ENCODE measurements at places on chromosomes 16 and 17.

DNA sequence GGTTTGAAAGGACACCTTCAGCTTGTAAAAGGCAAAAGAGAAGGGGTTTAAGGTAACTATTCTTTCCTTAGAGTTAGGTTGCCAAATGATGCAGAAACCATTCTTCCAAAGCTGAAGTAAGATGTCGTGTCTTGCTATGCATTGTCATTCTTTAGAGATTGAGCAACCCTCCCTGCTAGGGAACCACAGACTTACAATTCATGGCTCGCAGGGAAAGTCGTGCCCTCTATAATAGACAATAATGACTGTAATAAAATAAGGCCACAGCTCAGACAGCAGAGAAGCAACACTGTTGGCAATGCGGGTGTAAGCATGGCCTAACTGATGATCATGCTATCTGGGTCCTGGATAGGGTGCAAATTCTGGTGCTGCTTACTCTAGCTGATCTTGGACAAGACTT is 129.6 kb upstream of the CDH13 start:
- no peak for DNase-seq

DNA sequence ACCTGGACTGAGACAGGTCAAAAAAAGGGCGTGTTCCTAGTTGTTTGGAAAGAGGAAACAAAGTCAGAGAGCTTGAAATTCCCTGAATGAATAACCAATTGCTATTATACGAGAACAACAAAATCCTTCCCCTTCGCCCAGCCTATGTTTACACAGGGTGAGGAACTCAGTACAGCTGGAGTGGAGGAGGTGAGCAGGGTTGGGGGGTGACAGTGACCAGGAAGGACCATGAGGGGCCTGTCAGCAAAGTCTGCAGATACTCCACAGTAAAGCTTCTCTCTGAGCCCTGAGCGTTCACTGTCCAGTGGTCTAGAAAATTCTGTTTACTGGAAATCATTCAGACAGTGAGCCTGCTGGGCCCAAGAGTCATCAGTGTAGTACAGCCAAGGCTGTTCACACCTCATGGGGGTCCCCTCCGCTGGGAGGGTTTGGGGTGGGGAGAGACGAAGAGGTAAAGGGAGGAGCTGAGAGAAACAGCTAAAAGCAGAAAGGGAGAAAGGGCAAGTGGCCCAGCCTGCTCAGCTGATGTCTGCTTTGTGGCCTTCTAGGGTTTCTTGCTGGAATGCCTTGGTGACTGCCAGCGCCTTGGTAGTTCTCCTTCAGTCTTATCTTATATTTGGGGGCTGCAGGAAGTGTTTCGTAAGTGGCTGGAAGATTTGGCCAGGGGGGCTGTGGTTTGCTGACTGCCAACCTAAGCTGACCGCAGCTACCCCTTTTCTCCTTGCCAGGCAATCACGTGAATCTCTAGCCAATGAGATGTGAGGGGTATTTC is 5.7 kb downstream of the DUSP3 start:
- no peak for DNase-seq

DNA sequence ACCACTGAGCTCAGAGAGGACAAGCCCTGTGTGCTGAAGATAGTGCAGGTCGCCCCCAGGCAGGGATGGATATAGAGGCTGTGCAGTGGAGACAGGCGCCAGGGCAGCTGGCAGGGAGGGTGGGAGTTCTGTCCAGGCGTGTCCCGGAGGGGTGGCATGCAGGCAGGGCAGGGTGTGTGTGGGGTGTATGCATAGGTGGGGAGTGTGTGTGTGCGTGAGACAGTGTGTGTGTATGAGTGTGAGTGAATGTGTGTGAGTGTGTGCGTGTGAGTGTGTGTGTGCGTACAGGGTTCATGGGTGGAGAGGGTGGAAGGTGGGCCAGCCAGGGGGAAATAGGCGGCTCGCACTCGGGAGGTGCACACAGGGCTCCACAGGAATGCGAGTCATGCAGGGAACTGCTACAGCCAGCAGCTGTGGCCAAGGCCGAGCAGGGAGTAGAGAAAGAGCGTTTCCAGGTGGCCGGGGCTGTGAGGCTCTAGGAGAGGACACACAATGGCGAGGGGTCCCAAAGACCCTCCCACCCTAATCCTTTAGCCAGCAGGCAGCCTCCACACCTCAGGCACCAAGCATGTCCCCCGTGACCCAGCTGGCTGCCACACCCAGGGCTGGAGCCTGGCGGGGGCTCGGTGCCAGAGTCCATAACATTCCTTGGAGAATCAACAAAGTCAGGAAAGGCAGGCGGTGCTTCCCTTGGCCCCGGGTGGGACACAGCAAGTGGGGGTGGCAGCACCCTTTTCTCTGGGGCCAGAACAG is 4.6 kb downstream of the PLCD3 start:
- DNase-seq: no peak

DNA sequence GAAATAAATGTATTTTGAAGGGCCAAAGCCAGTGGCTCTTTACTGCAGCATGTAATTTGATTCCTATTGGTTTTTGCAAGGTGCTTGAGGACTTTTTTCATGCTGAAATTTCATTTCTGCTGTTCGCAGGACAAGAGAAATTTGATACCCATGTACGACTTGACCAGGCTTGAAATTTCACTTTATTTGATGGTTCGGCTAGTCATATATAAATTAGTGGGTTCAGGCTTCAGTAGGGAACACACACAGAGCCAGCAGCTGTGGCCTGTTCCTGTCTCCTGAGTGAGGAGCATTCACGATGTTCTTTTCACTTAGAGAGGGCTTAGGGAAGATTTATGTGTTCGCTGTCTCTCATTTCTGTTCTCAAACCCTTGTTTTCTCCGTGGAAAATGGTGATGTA is 258.4 kb upstream of the CACNG5 start:
- no peak for DNase-seq

GRCh38 chr17:21165922-21166594 is 39.3 kb downstream of the DHRS7B start:
- DNase-seq: no peak

DNA sequence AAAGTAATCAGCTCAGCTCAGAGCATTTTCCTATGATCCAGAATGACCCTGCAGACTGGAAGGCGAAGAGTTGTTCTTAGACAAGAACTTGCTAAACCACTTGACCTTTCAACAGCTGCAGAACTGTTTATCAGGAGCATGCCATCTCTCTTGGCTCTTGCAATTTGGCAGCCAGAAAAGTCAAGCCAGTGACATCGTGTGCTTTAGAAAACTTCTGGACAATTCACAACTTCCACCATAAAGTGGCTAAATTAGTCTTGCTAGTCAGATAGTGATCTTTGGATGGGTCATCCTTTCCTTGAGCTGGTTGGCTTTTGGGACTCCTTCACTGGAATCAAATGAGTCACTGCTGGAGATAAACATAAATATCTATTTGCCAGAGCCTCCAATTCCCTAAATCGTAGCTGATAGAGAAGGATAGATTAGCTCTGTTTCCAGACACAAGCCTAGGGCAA is 146.5 kb downstream of the MAP2K6 start:
- no peak for DNase-seq

DNA sequence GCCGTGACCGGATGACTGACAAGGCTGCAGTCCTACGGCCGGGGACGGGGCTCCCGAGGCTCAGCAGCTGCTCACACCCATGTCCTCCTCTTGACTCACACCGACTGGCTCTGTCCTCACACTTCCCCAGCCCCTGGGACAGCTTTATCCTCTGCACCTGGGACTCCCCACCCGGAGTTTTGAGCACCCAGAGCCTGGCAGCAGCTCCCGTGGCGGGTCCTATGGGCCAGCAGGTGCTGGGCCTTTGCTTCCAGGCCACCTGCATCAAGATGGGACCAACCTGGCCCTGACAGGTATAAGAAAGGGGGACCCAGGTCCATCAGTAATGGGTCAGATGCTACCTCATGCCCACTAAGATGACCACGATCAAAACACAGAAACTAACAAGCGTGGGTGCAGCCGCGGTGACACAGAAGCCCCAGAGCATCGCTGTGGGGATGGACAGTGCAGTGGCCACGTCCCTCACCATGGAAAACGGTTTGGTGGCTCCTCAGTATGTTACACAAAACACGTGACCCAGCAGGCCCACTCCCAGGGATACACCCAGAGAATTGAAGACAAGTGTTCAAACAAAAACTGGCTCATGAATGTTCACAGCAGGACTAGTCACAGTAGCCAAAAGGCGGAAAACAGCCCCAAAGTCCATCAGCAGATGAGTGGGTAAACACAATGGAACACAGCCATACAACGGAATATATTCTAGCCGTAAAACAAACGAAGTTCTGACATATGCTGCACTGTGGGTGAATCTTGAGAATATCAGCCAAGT is 3.3 kb upstream of the NOTUM start:
- DNase-seq: no peak

- DNase-seq: no peak
These were observed 6.5 kb upstream of the RAP1GAP2 start for GRCh38 chr17:2789700-2790099.

DNA sequence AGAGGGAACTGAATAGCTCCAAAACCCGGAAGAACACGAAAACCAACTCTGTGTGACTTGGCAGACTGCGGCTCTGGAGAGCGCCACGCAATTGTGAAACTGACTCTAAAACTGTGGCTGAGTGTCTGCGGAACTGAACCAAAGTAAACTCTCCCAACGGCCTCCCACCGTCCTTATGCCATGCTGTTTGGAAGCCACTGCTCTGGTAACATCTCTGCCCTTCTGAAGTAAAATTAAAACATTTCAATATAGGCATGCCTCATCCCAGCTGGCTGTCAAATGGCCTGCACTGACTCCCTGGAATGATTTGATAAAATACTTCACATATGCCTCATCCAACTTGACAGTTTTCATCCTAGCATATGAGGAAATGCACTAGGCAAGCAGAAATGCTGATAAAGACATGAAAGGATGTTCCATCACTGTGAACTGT is 70.2 kb downstream of the PARN start:
- no peak for DNase-seq

DNA sequence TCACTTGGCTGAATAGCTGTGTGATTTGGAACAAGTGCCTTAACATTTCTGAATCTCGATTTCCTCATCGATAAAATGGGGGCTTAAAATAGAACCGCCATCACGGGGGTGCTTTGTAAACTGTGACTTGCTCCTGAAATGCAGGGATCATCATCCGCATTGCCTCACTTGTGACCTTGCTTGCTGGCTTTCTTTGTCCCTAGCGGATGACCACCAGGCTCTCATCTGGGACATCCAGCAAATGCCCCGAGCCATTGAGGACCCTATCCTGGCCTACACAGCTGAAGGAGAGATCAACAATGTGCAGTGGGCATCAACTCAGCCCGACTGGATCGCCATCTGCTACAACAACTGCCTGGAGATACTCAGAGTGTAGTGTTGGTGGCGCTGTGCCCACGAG is 11.9 kb upstream of the TACO1 start:
- DNase-seq: no peak

GRCh38 chr16:65509172-65509571 is 387.3 kb upstream of the CDH11 start:
- no peak for DNase-seq

DNA sequence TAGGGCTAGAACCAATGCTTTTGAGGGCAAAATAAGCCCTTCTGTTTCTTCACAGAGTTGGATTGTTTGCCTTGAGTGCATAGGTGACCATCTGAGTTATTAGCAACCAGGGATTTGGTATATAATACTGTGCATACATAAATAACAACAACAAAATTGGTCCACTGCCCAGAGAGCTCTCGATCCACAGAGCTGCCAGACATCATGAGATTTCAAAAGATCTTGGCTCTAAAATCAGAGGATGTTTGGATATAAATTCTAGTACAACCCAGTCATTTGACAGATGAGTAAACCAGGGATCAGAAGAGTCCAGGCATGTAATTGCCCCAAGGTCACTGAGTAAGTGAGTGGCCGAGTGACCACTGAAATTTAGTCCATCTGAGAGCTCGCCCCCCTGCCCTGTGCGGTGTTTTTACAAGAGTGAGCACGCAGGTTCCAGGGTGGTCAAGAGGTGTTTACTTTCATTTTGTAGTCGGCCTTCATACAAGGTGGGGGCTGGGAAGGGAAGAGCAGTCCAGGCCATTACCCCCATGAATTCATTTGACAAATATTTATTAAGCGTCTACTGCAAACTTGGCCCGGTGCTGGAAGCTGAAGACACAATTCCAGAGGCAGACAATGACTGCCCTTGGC is 1.8 kb upstream of the MT2A start:
- no peak for DNase-seq

GRCh38 chr16:66266436-66267291 is 99.8 kb upstream of the CDH5 start:
- DNase-seq: no peak

DNA sequence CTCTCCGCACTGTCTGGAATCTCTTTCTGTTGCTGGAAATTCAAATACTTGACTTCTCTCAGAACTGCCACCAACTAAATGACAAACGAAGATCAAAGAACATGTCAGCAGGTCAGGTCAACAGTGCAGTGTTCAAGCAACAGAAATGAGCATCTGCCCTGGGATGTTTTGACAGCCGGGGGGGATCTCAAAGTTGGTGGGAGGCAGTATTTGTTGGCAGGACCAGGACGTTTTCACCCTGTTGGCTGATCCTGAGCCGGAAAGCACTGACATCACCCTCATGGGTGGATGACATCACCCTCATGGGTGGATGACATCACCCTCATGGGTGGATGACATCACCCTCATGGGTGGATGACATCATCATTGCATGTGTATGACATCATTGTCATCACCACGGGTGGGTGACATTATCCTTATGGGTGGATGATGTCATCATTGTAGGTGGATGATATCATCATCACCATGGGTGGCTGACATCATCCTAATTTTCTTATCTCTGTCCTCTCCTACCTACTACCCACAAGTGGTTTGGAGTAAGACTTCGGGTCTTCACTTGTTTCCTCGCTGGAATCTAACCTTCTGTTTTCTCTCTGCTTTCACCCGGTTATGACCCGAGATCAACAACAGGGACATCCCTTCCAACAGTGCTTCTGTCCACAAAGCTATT is 18.9 kb downstream of the DNAH17 start:
- no peak for DNase-seq

GRCh38 chr17:43880420-43880991 is 26.8 kb downstream of the MPP2 start:
- no peak for DNase-seq

GRCh38 chr16:11016993-11017392 is 72.6 kb downstream of the CLEC16A start:
- peak; percentile 19 for DNase-seq

- DNase-seq: no peak
These were observed 61.7 kb downstream of the KCNJ2 start for GRCh38 chr17:70230850-70231640.

GRCh38 chr16:89934611-89935553 is 11.7 kb downstream of the TUBB3 start:
- no peak for DNase-seq

GRCh38 chr17:51640108-51640622 is 379.8 kb downstream of the UTP18 start:
- DNase-seq: no peak

DNA sequence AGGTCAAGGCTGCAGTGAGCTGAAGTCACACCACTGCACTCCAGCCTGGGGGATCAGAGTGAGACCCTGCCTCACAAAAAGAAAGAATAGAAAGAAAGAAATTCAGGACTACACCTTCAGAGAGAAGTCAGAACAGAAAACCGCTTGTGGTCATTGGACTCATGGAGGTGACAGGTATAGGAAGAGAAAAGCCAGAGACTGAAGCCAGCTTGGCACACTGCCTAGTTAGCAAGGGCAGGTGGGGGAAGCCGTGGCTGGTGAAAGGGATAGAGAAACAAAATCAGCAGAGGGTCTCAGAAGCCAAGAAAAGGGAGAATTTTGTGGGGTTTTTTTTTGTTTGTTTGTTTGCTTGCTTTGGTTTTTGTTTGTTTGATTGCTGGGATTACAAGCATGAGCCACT is 32.9 kb upstream of the SKAP1 start:
- DNase-seq: no peak

GRCh38 chr17:71963351-71963750 is 157.5 kb upstream of the SOX9 start:
- DNase-seq: no peak

GRCh38 chr17:51957786-51958185 is 200.7 kb downstream of the CA10 start:
- DNase-seq: no peak
